ENCODE measurements at places on chromosomes 5 and 9. TPM values are rescaled to one million over a fixed set of nuclear protein-coding genes. Genes with fewer than 3 reads are reported as not detected.
A peak's percentile ranks its signal among the peaks of the same experiment; 100 is the strongest.

DNA sequence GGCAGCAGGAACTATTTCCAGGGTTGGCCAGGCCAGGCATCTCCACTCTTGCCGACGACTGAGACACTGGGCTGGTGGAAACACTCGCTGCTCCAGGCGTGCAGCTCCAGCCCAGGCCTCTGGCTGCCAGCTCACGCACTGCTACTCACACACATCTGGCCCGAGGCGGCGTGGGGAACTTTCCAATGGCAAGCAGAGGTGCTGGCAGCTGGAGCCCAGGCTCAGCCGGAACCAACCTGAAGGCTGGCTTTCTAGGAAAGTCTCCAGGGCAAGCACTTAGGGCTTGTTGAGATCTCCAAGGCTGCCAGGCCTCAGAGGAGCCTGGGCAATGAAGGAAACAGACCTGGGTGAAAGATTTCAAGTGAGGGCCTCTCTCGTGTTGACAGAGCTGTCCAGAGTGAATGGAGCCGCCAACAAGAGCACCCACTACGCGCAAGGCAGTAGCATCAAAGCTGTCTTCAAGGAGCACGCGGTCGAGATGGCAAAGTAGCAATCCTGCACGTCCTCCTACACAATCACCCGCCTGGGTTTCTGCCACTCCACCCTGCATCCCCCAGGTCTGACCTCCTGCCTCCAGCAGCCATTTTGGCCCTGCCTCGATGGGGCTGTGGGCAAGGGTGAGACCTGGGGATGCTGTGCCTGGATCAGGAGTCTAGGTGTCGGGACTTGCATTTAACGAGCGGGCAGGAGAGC lies 14.4 kb downstream of the SH3PXD2B start:
- DNase-seq = no peak

Gene SPAG8
- total RNA-seq = 0.46 TPM

Gene NSG2
- total RNA-seq = not detected

DNA sequence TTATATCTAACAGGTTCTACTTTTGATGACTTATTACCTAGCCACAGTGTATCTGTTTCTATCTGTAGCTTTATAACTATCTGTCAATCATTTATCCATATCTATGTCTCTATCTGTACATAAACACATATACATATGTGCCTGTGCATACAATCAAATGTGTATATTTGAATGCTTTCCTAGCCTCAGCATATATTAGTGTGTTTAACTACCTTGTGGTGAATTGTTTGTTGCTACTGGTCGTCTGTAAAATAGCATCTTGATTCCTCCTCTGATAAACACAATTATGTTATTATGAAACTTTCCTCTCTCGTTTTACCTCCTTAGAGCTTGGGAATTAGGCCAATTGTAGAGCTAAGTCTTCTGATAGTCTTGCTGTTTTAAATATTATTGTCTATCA lies 44.4 kb downstream of the PARP8 start:
- DNase-seq = no peak

Gene SFXN1
- 97.2 TPM for total RNA-seq

GRCh38 chr9:77392328-77392727 lies 215.0 kb downstream of the VPS13A start:
- no peak for DNase-seq

GRCh38 chr9:126745574-126746411 lies 59.0 kb upstream of the ZBTB43 start:
- DNase-seq = no peak

DNA sequence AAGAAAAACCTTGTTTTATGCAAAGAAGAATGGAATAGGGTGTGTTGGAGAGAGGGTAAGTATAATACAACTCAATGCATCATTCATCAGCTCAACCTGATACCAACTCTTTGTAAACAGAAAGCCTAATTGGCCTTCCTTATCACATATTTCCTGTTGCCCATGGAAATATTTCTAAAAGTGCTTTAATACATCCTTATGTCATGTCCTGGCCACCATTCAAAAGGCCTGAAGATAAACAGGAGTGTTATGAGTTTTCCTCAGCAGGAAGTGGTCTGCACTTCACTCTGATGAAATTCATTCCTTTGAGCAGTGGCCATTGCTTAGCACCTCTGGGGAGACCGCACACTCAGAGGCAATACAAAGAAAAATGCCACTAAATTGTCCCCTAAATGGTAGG lies 511.2 kb downstream of the SEMA5A start:
- DNase-seq = no peak

GRCh38 chr5:73312146-73312871 lies 136.3 kb downstream of the FOXD1 start:
- DNase-seq = peak; percentile 57

GRCh38 chr9:952546-952945 lies 23.9 kb upstream of the DMRT3 start:
- no peak for DNase-seq

Gene TMED9
- total RNA-seq = 156 TPM

DNA sequence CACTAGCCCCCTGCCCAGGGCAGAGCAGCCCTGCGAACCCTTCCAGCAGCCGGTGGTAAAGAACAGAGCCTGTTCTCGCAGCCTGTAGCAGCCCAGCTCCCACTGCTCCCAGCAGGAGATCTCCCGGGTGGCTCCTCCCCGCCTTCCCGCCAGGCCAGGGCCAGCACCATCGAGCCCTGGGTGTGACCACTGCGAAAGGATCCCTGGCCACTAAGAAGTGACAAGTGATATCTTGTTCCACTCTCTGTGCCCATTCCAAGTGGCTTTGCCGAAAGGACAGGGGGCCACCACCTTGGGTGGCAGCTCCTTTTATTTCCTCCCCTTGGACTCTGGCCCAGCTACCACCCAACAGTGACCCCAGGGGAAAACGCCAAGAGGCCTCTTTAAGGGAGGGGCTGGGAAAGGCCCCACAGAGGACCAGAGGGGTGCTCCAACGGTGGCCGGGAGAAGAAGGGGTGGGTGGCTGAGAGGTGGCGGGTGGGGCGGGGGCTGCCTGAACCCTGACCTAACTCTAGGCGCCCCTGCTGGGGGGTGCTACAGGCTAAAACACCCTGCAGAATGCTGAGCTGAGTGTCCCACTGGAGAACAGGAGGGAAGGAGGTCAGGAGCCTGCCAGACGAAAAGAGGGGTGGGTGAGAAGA lies 1.6 kb downstream of the NACC2 start:
- DNase-seq = no peak

DNA sequence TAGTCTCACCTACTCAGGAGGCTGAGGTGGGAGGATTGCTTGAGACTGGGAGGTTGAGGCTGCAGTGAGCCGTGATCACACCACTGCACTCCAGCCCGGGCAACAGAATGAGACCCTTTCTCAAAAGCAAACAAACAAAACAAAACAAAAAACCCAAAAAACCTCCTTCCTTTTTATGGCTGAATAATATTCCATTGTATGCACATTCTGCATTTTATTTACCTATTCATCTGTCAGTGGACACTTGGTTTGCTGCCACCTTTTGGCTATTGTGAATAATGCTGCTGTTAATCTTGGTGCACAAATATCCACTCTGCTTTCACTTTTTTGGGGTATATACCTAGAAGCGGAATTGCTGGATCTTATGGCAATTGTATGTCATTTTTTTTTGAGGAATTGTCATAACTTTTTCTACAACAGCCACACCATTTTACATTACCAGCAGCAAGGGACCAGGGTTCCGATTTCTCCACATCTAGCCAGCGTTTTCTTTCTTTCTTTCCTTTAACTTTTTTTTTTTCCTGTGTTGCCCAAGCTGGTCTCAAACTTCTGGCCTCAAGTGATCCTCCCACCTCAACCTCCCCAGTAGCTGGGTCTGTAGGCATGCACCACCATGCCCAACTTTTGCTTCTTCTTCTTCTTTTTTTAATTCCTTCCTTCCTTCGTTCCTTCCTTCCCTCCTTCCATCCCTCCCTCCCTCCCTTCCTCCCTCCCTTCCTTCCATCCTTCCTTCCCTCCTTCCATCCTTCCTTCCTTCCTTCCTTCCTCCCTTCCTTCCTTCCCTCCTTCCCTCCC lies 30.6 kb downstream of the NKX2-5 start:
- no peak for DNase-seq

DNA sequence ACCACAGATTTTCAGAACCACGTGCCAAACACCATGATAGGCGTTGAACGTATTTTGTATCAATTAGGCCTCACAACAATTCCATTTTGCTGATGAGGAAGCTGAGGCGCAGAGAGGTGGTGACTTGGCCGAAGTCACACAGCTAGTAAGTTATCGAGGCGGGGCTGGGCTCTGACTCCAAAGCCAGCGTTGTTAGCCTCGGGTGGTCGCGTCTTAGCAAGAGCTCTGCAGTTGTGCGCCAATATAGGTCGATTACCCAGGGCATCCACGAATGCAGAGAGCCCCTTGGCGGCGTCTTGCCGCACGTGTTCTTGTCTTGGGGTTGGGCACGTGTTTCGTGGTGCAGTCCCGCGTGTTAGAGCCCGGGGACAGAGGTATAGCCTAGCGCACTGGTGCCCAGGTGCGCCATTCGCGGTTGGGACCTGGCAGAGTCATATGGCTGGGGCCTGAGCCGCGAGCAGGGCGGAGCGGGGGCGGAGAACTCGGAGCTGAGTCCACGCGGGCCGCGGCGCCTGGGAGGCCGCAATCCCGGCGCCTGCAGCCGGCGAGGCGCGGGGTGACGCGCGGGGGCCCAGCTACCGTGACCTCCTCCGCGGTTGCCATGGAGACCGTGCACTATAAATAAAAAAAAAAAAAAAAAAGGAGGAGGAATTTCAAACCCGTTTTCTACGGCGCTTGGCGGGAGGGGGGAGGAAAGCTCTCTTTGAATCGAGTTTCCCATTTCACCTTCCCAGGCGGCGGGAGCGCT lies 62.3 kb downstream of the CXXC5 start:
- DNase-seq = peak; percentile 88

DNA sequence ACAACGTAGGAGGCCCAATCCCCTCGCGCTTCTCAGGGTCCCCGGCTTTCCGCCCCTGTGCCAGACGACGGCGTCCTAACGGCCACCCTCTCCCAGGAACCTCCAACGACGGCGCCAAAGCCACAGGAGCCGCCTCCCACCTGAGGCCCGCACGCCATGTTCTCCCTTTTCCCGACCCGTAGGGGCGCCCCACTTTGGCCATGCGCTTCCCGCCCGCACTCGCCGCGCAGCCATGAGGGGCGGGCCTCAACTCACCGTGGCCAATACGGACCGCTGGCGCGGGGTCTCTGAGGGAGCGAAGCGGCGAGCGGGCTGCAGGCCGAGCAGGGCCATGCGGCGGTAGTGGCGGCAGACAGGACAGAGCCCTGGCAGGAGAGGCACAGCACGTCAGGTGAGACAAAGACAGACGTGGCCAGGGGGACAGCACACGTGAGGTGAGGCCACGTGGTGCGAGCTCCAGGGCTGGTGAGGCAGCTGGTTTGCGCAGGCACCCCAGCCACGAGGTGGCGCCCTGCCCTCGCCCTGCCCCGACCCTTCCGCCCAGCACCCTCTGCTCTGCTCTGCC lies 1005.5 kb upstream of the PTPRD start:
- DNase-seq = peak; percentile 30

- DNase-seq = peak; percentile 70
These were observed 151.7 kb upstream of the HCN1 start for GRCh38 chr5:45847877-45848276.

GRCh38 chr5:50763351-50763750 lies 96.9 kb downstream of the PARP8 start:
- no peak for DNase-seq

DNA sequence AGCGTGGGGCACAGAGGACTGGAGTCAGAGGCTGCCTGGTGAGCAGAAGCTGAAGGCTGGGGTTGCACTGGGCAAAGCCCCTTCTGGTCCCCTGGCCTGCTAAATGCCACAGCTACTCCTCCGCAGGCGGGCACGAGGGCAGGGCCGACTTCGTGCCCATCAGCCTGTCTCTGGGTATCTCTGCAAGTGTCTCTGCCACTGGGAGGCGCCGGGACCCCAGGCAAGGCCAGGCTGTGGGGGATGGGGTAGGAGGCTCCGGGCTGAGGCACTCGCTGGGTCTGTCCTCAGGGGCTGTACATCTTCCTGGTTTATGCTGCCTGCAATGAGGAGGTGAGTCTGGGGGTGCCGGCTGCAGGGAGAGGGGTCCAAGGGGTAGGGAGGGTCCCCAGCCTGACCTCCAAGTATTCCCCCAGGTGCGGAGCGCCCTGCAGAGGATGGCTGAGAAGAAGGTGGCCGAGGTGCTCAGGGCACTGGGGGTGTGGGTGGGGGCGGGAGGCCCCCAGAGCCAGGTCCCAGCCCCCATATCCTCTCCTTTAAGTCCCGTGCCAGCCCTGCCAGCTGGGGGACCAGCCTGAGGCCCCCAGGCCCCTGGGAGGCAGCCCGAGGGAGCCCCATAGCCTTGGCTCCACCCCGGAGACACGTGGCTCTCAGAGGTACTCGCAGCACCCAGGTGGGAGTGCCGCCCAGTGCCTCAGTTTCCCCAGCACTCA lies 25.1 kb downstream of the ADGRD2 start:
- DNase-seq = peak; percentile 69

Gene CANX
- 518 TPM for total RNA-seq

Gene SLC24A2
- 5.0 TPM for total RNA-seq

Gene IL5
- not detected for total RNA-seq

Gene CMYA5
- total RNA-seq = 1.1 TPM

DNA sequence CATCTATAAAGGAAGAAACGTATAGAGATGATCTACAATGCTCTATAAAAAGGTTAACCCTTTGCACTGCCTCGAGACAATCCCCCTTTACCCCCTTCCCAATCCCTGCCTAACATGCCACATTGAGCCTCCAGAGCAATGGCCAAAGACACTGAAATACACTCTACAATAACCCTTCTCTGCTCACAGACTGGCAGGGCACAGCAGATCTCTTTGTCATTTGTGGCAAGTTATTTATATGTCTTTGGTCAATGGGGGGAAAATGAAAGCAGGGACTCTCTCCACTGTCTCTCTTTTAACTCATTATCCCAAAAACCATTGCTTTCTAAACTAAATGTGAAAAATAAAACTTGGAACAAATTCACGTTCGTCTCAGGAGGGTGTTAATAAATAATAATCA lies 51.7 kb downstream of the PTCH1 start:
- DNase-seq = no peak

Gene C1QTNF2
- total RNA-seq = 0.53 TPM

DNA sequence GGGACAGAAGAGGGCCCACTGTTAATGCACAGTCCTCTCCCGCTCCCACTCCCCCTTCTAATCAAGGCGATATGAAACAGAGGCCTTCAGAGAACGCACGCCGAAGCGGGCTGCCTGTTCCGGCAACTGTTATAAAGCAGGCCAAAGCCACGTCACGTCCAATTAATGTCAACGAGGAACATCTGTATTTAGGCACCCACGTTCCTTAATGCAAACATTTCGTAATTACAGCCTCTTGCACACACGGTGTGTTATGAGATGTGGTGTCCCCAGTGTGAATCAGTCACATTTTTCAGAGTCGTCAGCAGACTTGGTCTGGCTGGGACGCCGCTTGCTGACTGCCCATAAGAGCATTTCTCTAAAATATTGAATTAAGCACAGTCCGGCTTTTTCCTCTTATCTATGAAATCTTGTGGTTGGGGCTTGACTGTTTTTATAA lies 339.0 kb downstream of the NSG2 start:
- no peak for DNase-seq

- DNase-seq = peak; percentile 10
These were observed 90.7 kb downstream of the ANKRD33B start for GRCh38 chr5:10654566-10654965.

Gene CAST
- total RNA-seq = 50.3 TPM

Gene NR2F1
- total RNA-seq = not detected

Measured in H9 (cell line).